ENCODE measurements at places on chromosomes 1 and 21.

GRCh38 chr1:31669433-31669785 is 24.7 kb upstream of the PEF1 start:
- DNase-seq: no peak

- DNase-seq: no peak
These were observed 39.8 kb downstream of the FOXD2 start for GRCh38 chr1:47477595-47478080.

DNA sequence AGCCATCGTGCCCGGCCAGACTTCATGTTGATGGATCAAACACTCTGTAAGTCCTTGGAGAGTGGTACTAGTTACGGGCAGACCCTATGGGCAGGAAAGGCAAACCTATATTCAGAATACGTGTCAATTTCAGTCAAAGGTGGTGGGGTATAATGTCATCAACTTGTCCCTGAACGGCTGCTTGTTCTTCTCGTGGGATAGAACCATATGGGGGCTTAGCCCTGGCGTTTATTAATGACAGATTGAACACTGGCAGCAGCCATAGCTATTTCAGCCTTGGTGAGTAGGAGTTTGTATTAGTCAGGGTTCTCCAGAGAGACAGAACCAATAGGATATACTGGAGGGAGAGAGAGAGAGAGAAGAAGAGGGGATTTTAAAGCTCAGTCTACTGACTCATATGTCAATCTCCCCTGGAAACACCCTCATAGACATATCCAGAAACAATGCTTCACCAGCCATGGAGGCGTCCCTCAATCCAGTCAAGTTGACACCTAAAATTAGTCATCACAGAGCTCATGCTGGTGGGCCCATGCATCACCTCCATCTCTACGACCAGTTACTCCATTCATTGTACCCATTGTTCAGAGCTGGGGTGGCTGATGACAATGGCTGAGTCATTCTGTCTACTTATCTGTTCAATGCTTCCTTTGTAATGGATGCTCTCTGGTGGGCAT is 16.1 kb upstream of the AQP10 start:
- no peak for DNase-seq

GRCh38 chr1:228434689-228435088 is 18.0 kb upstream of the TRIM17 start:
- DNase-seq: no peak

GRCh38 chr1:3213730-3214129 is 144.7 kb downstream of the PRDM16 start:
- DNase-seq: no peak

DNA sequence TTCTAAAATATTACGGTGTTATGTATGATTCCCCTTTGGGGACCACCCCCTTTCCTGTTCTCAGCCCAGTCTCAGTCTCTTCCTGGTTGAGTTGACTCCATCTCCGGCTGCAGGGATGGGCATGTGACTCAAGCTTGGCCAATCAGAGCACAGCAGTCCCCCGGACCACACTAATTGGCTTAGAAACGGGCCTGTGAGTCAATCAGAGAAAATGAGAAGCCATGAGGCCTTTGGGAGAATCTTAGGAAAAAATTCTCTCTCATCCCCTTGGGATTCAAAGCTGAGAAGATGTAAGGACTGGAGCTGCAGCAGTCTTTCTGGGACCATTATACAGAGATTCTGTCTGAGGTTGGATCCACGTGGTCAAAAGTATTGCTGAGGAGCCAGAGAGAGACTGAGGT is 10.7 kb upstream of the FHAD1 start:
- no peak for DNase-seq

GRCh38 chr1:30815556-30815955 is 58.0 kb upstream of the LAPTM5 start:
- peak; percentile 11 for DNase-seq

DNA sequence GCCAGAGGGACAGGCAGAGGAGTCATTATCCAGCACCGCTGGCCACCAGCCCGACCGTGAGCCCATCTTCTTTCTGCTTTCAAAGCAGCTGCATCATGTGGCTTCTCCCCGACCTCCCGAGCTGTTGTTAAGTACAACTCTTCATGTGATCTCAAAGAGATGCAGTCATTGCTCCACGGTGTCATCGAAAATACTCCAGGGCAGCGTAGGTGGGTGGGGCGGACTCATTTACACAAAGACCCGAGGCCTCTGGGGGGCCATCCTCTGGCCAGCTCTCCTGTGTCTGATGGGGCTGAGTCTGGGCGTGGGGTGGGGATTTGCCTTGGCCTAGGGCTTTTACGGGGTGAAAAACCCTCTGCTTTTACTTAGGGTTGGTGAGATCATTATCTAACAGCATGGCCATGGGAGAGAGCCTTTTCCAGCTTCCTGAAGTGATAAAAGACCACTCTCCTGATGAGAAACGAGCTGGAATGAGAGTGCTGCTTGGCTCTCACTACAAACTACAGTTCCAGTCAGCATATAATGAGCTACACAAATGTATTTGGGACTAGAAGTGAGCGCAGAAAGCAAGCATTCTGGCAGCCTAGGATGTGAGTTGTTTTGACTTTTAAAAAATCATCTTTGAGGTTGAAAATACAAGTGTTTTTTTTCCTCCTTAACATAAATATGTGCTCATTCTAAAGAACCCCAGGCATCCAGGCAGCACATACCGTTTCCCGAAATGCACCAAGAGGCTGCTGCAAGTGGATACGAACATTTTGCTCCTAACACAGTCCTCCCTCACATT is 165.0 kb downstream of the RHOU start:
- DNase-seq: peak; percentile 40

DNA sequence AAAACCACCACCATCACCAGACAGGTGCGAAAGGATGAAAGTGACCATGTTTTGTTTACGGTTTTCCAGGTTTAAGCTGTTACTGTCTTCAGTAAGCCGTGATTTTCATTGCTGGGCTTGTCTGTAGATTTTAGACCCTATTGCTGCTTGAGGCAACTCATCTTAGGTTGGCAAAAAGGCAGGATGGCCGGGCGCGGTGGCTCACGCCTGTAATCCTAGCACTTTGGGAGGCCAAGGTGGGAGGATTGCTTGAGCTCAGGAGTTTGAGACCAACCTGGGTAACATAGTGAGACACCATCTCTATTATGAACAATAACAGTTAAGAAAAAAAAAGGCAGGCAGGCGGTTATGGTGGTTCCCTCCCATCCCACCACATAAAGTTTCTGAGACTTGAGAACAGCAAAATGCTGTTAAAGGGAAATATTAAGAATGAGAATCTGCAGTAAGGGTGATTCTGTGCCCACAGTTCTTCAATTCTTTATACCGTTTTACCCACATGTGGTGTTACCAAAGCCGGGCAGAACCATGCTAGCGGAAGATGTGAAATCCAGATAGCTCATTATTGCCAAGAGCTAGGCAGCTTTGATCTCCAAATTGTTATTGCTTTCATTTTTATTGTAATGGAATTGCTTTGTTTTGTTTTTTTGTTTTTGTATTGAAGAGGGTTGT is 34.5 kb upstream of the TDRD10 start:
- DNase-seq: no peak

- no peak for DNase-seq
These were observed 205.7 kb downstream of the TOMM20 start for GRCh38 chr1:234922987-234923386.

GRCh38 chr1:163912170-163912884 is 590.6 kb downstream of the NUF2 start:
- no peak for DNase-seq

GRCh38 chr21:46620846-46621245 is 14.6 kb upstream of the PRMT2 start:
- DNase-seq: no peak

DNA sequence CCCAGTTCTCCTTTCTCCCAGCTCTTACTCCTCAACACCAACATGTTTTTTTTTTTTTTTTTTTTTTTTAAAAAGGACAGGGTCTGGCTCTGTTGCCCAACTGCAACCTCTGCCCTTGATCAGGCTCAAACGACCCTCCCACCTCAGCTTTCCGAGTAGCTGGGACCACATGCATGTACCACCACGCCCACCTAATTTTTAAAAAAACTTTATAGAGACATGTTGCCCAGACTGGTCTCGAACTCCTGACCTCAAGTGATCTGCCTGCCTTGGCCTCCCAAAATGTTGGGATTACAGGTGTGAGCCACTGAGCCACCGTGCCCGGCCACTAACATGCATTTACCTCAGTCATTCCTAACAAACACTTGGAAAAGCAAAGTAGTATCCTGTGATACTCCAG is 31.1 kb upstream of the FOXE3 start:
- no peak for DNase-seq

DNA sequence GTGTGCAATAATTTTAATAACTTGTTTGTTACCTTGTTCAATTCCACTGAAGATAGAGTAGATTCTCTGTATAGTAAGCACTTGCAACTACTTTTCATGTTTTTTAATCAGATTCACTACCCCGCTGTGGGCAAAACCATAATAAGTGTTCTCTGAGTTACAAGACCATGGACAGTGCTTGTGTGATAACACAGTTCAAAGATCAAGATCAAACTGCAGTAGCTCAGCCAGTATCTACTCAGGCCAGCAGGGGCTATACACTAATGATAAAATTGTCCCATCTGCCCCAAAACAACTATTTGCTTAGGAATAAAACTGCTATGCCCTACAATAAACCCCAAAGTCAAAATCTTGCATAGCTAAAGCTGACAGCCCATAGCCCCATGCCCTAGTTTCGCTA is 129.6 kb downstream of the LRRC7 start:
- DNase-seq: no peak

DNA sequence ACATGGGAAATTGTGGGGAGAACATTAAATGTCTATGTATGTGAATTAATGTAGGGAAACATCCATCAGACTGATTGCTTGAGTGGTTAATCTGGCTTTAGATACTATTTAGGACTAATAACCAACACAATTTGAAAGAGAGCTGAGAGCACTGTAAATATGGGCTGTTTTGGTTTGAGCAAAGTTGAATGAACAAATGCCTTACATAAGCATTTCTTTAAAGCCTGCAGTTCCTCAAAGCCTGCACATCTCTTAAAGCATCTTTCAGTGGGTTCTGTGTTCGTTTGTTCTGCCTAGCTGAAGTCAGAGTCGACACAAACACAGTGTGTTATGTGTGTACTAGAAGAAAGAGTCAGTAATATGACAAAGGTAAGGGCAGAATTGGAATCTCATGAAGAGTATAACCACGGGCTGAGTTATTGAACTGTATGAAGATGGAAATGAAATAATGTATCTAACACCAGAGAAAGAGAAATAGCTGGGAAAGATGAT is 350.0 kb downstream of the SIPA1L2 start:
- no peak for DNase-seq

DNA sequence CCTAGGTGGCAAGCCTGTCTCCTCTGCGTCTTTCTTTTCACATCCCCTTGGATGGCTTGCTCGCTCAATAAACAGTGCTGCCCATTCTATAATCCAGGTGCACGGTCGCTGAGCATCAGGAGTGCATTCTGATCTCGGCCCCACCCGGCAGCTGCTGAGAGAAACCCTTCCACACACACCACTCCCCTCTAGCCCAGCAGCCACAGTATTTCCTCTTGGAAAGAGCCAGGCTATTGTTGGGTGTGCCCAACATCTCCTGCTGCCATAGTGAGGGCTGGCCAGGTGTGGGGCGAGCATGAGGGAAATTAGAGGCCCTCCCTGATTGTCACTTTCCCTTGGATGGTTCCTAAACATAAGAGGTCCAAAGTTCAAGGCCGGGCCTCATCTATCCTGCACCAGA is 24.7 kb downstream of the GPA33 start:
- DNase-seq: no peak

- no peak for DNase-seq
These were observed 52.6 kb downstream of the AHDC1 start for GRCh38 chr1:27551170-27551952.

DNA sequence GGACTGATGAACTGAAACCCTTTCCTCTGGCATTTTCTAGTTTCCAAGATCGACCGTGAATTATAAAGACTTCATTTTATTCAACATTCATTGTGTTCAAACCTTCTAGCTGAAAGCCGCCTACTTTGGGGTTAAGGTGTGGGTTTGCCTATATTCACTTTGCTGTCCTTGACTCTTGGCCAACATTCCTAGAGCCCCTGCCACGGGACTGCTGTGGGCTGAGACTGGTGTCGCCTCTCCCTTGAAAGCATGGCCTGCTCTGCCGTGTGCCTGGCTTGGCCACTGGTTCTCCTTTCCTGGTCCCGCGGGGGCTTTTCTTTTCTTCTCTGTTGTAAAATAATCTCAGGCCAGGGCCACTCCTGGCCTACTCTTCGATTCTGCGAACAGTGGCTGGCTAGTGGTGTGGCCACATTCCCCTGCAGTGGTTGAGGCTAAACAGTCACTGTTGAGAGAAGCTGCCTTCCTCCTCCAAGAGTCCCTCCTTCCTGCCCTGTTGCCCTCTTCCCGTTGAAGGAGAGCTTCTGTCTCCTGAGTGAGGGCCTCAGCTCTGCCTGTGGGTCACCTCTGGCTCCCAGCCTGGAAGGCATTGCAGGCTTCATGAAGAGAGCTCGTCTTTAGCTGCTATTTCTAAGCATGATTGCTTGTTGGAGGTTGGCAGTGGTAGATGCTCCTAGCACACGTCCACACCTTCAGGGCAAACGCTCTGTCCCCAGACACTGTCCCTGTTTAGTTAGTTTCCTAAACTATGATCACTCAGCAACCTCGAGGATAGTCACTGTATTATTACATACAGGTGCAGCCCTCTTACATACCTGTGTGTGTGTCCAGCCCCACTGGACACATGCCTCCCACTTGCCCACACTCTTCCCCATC is 80.5 kb downstream of the GALNT2 start:
- no peak for DNase-seq

DNA sequence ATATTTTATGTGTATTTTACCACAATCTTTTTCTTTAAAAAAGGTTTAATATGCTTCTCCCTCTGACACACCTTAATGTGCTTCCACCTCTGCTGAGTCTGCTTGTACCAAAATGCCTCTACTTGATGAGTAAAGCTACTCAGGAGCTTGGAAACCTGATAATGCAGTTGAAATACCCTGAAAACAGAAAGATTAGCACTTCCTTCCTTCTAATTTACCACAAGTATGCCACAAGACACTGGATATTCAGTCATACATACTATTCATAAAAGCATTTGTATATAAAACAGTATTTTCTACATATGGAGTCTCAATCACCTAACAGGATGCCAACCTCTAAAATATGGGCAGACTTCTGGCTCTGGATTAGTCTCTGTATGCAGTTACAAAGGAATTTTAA is 55.0 kb downstream of the SLC35D1 start:
- no peak for DNase-seq

GRCh38 chr1:210584439-210585113 is 255.9 kb downstream of the HHAT start:
- peak; percentile 83 for DNase-seq

DNA sequence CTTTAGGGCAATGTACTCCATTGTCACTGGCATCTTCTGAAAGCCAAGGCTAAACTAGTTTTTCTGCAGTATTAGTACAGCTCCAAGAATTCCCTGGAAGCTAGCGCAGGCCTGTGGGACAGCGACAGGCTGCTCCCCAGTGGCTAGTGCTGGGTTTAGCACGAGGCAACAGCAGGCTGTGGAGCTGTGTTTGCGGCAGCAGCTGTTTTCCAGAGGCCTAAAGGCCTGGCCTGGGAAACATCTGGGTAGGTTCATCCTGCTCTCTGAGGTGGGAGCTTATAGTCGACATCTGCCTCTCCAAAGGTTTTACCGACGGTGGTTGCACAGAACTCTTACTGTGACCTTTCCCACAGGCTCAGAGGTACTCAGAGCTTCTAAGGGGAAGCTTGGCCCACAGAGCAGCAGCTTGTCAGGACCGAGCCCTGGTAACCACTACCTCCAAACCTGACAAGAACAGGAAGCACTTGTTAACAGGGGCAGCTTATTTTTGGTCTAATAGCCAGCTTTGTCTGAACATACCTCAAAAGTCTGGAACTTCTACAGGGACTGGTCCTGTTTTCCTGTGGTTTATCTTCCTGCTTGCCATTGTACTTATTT is 17.2 kb downstream of the CC2D1B start:
- DNase-seq: peak; percentile 30

- no peak for DNase-seq
These were observed 59.2 kb downstream of the LRRN2 start for GRCh38 chr1:204626381-204626780.

- DNase-seq: no peak
These were observed 7.8 kb upstream of the ZYG11A start for GRCh38 chr1:52834798-52835197.
